ENCODE measurements at places on chromosomes 6 and 20. TPM values are rescaled to one million over a fixed set of nuclear protein-coding genes. Genes with fewer than 3 reads are reported as not detected.

The RBM24 gene
- total RNA-seq, result not detected

The SLC22A1 gene
- total RNA-seq, result 1.2 TPM

The CCN2 gene
- not detected for total RNA-seq

The MACROD2 gene
- total RNA-seq, result not detected

The DEFB113 gene
- not detected for total RNA-seq

The MEI4 gene
- not detected for total RNA-seq

The HLA-DOA gene
- total RNA-seq, result 7.5 TPM

The PRRC2A gene
- 257 TPM for total RNA-seq

- H3K36me3 ChIP-seq, result no peaks in the 10 kb centered on the region
- H3K4me1 ChIP-seq, result no peaks in the 10 kb centered on the region
- H3K27me3 ChIP-seq, result no peaks in the 10 kb centered on the region
- H3K27ac ChIP-seq, result no peak overlapping the region
- no peak overlapping the region for H3K4me3 ChIP-seq
Measured at GRCh38 chr6:23073821-23074220, 504.5 kb downstream of the HDGFL1 start.

- DNase-seq, result no peak
- H3K27ac ChIP-seq, result peak overlapping the region; percentile 2
- no peaks in the 10 kb centered on the region for H3K27me3 ChIP-seq
- no peak overlapping the region for H3K4me3 ChIP-seq
Measured at GRCh38 chr6:2220154-2220553, 25.3 kb downstream of the GMDS start.

DNA sequence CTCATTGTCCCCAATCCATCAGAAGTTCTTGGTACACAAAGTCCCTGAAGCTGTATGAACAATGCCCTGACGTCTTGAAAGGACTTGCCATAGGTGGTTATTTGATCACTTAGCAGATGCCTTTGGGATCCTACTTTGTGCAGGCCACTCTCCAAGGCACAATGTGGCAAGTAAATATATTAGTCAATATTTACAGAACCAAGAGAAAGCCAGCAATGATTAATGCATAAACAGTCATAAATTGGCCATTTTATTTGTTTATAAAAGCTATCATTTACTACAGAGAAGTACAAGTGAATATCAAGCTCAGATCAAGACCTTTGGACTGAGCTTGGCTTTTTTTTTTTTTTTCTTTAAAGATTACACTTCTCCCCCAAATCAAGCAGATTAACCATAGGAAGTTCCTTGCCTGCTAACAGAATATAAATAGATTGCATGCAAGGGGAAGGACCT lies 161.8 kb downstream of the MTHFD1L start:
- DNase-seq, result no peak
- peaks cover 34% of the 10 kb centered on the region for H3K36me3 ChIP-seq
- H3K27me3 ChIP-seq, result no peaks in the 10 kb centered on the region
- H3K27ac ChIP-seq, result no peak overlapping the region

- no peak overlapping the region for H3K4me3 ChIP-seq
- peak; percentile 7 for DNase-seq
- H3K36me3 ChIP-seq, result no peaks in the 10 kb centered on the region
- H3K27ac ChIP-seq, result no peak overlapping the region
- no peaks in the 10 kb centered on the region for H3K4me1 ChIP-seq
- peaks cover 4% of the 10 kb centered on the region for H3K27me3 ChIP-seq
Measured at GRCh38 chr20:63126876-63127699, 88.8 kb downstream of the YTHDF1 start.

GRCh38 chr20:24969186-24970029 lies 20.3 kb downstream of the CST7 start:
- H3K4me3 ChIP-seq, result no peak overlapping the region
- H3K4me1 ChIP-seq, result no peaks in the 10 kb centered on the region
- no peaks in the 10 kb centered on the region for H3K27me3 ChIP-seq
- DNase-seq, result no peak
- no peak overlapping the region for H3K27ac ChIP-seq
- H3K36me3 ChIP-seq, result peaks cover 31% of the 10 kb centered on the region

DNA sequence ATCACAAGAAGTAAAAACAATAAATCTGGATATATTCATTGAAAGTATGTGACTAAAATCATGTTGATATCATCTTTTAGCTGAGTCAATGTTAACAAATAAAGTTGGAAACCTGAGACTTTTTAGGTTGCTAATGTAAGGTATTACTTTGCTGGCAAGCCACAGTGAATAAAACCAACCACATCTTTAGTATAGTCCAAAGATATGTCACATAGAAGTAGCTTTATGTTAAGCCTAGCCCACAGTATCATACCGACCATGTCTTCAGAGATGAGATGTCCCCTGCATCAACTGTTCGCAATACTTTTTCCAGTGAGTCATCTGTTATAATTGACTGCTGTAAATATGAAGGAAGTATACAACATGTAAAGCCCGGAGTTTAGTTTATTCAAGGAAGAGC lies 107.6 kb upstream of the MCHR2 start:
- no peaks in the 10 kb centered on the region for H3K4me1 ChIP-seq
- no peak overlapping the region for H3K4me3 ChIP-seq
- H3K27me3 ChIP-seq, result peaks cover 13% of the 10 kb centered on the region
- no peaks in the 10 kb centered on the region for H3K36me3 ChIP-seq

GRCh38 chr6:81808851-81809570 lies 56.5 kb upstream of the TENT5A start:
- no peaks in the 10 kb centered on the region for H3K4me1 ChIP-seq
- no peak overlapping the region for H3K27ac ChIP-seq
- DNase-seq, result no peak
- H3K36me3 ChIP-seq, result no peaks in the 10 kb centered on the region
- peaks cover 16% of the 10 kb centered on the region for H3K27me3 ChIP-seq

All from activated naive CD8-positive, alpha-beta T cell treated with anti-CD3 and anti-CD28 coated beads, Interleukin-2, amount 10 ng/mL, durations not matched to agents 7 days and 5 days (primary cell).